ENCODE measurements at places on chromosomes 4 and X.

DNA sequence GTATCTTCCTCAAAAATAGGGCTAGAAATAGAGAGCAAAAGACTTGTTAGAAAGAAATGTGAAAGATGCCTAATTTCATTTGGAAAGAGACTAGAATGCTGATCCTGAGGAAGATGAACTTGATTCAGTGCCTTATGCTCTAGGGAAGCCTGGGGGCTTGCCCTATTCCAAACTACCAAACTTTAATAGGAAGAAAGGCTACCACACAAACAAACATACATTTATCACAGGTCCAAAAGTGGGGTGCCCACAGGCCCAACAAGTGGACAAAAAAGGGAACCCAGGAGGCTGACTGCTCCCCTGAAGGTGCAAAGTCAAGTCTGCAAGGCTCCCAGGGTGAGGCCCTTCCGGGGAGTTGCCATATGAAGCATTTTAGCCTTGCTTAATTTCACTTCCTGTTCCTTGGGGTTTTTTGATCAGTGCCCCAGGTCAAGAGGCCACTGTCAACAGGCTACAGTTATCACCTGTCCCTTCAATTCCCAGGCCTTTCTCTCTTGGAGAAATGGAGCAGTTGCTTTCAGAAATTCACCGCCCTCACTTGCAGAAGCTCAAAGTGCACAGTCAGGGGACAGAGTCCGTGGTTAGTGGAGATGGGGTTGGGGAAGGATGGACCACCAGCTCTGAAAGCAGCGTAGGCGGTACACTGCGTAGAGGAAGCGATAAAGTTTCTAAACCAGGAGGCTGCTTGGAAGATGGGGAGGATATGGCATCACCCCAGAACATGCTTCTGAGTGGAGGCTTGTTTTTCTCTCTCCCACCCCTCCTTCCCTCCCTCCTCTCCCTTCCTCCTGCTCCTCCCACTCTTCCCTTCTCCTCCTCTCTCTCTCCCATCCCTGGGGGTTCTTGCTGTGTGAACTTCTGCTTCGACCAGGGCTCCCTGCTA is 36.4 kb downstream of the TMEM154 start:
- DNase-seq, result peak; percentile 26

DNA sequence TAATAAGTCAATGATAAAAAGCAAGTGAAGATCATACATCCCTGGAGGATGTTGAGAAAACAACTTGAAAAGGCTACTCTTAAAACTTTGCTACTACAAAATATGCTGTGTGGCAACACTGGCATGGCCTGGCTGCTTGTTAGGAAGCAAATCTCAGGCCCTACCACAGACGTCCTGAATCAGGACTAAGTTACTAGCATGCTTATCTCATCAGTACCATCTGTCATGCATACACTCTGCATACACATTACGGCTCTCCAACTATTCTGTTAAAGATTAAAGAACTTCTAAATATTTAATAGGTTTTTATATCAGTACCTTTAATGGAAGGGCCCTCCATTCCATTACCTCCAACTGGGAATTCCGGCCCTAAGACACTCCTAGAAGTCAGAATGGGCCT is 8.2 kb downstream of the PAPSS1 start:
- no peak for DNase-seq

DNA sequence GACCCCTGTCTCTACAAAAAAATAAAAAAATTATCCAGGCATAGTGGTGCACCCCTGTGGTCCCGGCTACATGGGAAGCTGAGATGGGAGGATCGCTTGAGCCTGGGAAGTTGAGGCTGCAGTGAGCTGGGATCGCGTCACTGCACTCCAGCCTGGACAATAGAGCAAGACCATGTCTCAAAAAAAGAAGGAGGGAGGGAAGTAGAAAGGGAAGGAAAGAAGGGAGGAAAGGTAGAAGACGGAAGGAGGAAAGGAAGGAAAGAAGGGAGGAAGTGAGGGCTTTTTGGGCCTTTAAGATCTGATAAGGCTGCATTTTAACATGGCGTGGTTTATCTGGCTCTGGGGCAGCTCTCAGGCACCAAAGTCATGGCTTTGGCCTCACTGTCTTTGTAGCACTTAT is 10.4 kb downstream of the PDK3 start:
- DNase-seq, result no peak

DNA sequence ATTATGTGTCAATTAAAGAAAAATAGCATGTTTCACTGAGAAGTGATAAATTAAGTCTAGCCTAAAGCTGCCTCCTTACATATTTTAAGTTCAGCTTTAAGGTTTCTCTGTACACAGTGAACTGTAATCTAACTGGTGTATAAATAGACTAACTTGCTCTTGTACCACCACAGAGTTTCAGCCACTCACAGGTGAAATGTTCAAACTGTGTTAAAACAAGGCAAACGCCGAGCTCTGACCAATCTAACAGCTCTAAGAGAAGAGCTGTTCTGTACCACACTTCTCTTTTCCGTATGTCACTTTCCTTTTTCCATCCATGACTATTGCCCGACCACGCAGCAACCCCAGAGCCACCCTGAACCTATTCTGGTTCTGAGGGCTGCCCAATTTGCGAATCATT is 64.5 kb downstream of the DCHS2 start:
- no peak for DNase-seq

GRCh38 chr4:7906171-7906701 is 33.4 kb downstream of the AFAP1 start:
- no peak for DNase-seq

DNA sequence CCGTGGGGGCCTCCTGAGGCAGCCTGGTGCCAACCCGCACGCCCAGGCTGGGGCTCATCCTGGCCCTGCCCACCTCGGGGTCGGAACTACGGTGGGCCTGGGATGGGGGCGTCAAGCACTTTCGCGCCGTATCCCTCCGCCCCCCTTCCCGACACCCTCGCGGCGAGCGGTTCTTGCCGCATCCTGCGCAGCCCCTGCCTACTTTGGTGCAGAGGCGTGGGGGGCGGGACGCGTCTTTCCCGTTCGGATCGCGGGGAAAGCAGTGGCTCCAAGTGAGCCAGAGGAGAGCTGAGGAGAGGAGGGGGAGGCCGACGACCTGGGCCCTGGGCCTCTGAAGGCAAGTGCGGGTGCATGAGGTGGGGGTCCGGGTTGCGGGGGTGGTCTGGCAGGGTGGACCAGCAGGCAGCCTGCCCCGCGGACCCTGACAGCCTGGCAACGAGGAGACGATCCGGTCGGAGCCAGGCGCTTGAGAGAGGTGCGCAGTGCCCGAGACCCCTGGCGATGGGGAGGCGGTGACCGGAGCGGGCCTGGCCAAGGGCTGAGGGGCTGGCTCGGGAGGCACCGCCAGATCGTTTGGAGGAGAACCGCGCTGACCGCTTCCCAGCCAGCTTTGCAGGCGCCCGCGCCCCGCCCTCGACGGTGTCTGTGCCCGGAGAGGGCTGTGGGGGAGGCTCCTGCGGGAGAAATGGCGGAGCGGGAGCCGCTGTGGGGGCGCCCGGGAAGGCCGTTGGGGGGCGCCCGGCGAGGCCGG is at the start of gene GPRASP2:
Gene GPRASP2 (plus strand): TSS at position 233 of the 751 bp plus-strand sequence. CDS start 2,422 bp downstream, outside the sequence.
- DNase-seq, result peak; percentile 2

DNA sequence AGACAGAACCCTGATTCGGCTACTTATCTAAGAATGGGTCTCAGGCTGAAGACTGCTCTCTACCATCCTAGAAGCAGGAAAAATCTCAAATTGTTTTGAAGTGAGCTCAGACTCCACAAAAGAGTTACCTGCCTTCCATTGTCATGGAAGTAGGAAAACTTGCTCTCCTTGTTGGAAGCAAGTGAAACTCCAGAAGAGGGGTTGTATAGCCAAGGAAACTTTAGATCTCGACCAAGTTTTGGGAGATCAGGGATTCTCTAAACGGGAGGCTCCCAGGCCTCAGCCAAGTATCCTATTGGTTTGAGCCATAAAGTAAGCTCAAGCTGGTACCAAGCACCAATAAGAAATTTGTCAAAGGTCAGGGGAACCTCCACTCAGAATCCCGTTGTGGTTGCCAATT is 9.2 kb upstream of the FHDC1 start:
- DNase-seq, result no peak

DNA sequence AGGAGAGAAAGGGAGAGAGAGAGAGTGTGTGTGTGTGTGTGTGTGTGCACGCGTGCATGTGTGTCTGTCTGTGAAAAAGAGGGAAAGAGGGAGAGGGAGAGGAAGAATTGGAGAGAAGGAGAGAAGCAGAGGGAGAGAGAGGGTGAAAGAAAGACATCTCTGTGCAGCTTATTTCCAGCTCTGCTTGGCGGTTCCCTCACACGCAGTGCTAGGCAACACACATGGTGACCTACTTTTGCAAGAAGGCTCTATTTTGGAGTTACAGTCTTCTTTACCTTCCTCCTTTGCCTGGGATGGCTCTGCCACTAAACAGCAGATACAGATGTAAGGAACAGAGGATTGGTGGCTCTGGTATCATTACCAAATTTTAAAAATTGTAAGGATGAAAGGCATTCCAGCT is 40.1 kb downstream of the SLC16A2 start:
- DNase-seq, result no peak

DNA sequence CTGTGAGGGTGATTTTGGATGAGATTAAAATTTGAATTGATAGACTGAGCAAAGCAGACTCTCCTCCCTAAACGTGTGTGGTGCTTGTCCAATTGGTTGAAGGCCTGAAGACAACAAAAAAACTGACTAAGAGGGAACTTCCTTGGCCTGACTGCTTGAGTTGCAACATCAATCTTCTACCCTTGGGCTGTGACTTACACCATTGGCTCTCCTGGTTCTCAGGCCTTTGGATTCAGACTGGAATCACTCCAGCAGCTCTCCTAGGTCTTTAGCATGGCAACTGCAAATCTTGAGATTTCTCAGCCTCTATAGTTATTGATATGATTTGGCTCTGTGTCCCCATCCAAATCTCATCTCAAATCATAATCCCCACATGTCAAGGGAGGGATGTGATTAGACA is 49.7 kb upstream of the IGFBP7 start:
- DNase-seq, result no peak

DNA sequence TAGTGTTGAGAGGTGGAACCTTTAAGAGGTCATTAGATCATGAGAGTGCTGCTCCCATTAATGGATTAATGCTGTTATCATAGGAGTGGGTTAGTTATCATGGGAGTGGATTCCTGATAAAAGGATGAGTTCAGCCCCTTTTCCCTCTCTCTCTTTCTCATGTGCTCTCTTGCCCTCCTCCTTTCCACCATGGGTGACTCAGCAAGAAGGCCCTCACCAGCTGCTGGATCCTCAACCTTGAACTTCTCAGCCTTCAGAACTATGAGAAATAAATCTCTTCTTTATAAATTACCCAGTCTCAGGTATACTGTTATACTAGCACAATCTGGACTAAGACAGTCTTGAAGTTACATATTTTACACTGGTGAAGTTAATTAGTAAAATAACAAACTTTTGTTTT is 10.0 kb upstream of the CDKL5 start:
- no peak for DNase-seq

DNA sequence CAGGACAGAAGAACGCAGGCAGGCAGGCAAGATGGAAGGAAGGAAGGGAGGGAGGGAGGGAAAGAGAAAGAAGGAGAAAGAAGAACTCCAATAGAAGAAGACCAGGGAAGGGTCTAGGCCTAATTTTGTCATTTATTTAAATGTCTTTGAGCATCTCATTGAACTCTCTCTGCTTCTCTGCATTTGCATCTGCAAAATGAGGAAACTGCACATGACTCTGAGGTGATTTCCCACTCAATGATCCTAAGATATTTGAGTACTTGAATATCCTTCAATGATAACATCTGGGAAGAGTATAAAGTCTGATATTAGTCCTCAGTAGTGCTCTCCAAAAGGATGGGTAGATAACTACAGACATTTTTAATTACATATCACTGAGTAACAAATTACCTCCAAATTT is 33.1 kb upstream of the RBPJ start:
- DNase-seq, result no peak

GRCh38 chr4:11428899-11429698 is 405 bp upstream of the HS3ST1 start:
- DNase-seq, result peak; percentile 67

DNA sequence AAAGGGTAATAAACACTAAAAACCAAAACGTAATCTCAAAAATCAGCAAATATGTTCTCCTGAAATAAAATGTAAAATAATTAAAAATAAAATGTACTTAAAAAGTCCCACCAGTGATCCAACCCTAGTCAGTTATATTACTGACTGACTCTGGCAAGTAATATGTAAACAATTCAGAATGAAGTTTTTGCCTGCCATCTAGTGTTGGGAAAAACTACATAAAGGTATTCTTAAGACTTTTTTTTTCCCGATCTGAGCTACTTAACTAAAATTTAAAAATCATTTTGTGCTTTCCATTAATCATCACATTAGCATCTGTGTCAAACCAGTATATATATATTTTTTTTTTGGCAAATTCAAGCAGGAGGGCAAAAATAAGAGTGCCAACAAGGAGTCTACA is 24.0 kb downstream of the RCHY1 start:
- no peak for DNase-seq

DNA sequence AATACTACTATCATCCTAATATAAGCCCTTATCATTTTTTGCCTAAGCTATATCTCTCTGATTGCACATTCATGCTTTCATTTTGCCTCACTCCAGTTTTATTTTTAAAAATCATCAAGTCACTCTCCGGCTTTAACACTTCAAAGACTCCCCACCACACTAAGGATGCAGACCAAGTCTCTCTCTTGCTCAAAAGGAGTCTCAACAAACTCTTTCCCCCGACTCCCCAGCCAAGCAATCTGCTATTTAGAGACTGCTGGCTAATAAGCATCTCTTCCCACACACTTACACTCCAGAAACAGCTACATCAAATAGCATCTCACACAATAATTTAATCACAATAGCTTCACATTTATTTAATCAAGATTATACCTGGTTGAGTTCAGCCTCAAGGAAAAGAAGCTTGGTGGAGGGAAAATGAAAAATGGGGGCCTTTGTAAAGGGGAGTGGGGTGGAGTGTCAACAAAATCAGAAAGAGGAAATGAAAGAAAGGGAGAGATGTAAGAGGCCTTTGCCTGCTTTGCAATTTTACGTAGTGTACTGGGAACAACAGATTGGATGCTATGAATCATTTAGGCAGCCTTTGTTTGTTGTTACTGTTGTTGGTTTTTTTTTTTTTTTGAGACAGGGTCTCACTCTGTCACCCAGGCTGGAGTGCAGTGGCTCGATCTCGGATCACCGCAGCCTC is 104.1 kb upstream of the MCF2 start:
- no peak for DNase-seq

DNA sequence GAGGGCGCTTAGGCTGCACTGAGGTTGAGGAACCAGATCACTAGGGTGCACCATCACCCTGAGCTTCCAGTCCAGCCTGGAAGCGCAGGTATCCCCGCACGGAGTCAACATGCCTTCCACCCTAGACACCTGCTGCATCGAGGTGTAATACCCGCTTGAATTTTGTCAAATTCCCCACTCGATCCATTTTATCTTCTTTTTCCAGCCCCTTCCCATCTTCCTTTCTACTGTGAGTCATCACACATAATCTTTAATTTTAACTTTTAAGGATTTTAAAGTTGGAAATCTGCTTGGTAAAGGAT is 821 bp downstream of the PLK4 start:
- DNase-seq, result peak; percentile 20

- no peak for DNase-seq
Observed at GRCh38 chr4:76198411-76199237, 15.0 kb downstream of the SCARB2 start.

GRCh38 chr4:169109035-169109675 is 99.1 kb upstream of the CBR4 start:
- no peak for DNase-seq
